ENCODE measurements at places on chromosomes 4 and X. TPM values are rescaled to one million over a fixed set of nuclear protein-coding genes. Genes with fewer than 3 reads are reported as not detected.

DNA sequence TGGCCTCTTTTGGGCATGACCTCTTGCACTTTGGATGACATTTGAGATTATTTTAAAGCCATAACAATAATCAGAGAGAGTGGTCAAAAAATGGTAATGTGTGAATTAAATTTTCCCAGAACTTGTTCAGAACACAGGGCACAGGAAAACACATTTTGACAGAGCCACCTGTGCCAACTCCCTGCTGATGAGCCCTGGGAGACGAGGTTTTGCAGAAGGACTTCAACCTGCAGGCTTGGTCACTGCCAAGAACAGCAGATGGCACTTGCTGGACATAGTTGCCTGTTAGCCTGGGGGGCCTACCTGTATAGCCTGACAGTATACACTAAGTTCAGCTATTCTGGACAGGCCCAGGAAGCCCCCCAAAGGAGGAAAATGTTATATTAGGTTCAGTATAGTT, 277.8 kb upstream of the EMCN start:
- no peak overlapping the region for H3K27ac ChIP-seq
- no peak overlapping the region for H3K4me3 ChIP-seq
- H3K36me3 ChIP-seq = no peaks in the 10 kb centered on the region
- H3K4me1 ChIP-seq = no peaks in the 10 kb centered on the region
- H3K27me3 ChIP-seq = no peaks in the 10 kb centered on the region

- no peaks in the 10 kb centered on the region for H3K36me3 ChIP-seq
- no peaks in the 10 kb centered on the region for H3K27me3 ChIP-seq
- no peaks in the 10 kb centered on the region for H3K4me1 ChIP-seq
- no peak for DNase-seq
Measured at GRCh38 chrX:111170017-111170416, 74.0 kb downstream of the PAK3 start.

- no peak overlapping the region for H3K4me3 ChIP-seq
- no peaks in the 10 kb centered on the region for H3K36me3 ChIP-seq
- DNase-seq = no peak
- no peak overlapping the region for H3K27ac ChIP-seq
- H3K27me3 ChIP-seq = no peaks in the 10 kb centered on the region
Measured at GRCh38 chr4:143296397-143297067, 40.1 kb upstream of the GAB1 start.

- H3K4me3 ChIP-seq = no peak overlapping the region
- H3K27ac ChIP-seq = peak overlapping the region; percentile 27
- no peaks in the 10 kb centered on the region for H3K27me3 ChIP-seq
- H3K4me1 ChIP-seq = no peaks in the 10 kb centered on the region
Measured at GRCh38 chr4:47071901-47072341, 40.6 kb downstream of the GABRB1 start.

DNA sequence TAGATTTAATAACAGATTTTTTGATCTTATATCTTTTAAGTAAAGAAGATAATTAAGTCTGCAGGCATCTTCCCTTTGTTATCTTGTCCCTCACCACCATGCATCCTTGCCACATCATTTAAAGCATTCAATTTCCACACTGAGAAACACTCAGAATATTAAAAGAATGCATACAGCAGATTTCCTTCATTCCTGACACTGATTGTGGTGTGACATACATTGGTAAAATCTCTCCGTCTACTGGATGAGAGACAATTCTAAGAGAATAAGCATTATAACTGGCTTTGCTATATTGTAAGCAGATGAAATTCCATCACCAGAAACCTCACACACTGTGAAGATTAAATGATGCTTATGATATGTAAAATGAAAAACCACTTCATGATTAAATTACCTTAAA, 97.4 kb upstream of the TRPC5OS start:
- no peak for DNase-seq
- H3K27me3 ChIP-seq = no peaks in the 10 kb centered on the region
- no peaks in the 10 kb centered on the region for H3K4me1 ChIP-seq
- no peaks in the 10 kb centered on the region for H3K36me3 ChIP-seq
- H3K4me3 ChIP-seq = no peak overlapping the region
- H3K27ac ChIP-seq = no peak overlapping the region

GRCh38 chr4:34731070-34731469, 1513.2 kb downstream of the ARAP2 start:
- H3K27ac ChIP-seq = no peak overlapping the region
- no peaks in the 10 kb centered on the region for H3K27me3 ChIP-seq
- no peaks in the 10 kb centered on the region for H3K36me3 ChIP-seq
- H3K4me3 ChIP-seq = no peak overlapping the region
- peaks cover 6% of the 10 kb centered on the region for H3K4me1 ChIP-seq
- no peak for DNase-seq

DNA sequence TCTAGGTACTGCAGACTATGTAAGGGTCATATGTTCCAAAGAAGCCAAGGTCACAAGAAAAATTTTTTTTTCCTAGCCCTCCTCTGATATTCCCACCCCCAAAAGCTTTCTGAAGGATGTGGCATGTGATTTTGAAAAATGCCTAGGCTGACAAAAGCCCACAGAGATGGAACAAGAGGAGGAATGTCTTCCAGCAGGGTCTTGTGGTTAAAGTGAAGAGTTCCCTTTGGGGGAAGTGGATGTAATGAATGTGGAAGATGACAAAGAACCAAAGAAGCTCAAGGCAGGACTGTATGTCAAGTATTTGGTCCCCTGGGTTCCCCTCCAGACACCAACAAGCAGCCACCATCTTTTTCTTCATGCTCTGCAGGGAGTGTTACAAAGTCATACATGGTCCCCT, 268.8 kb downstream of the BCOR start:
- H3K36me3 ChIP-seq = no peaks in the 10 kb centered on the region
- H3K27me3 ChIP-seq = no peaks in the 10 kb centered on the region
- H3K27ac ChIP-seq = no peak overlapping the region
- DNase-seq = no peak
- no peaks in the 10 kb centered on the region for H3K4me1 ChIP-seq
- no peak overlapping the region for H3K4me3 ChIP-seq

DNA sequence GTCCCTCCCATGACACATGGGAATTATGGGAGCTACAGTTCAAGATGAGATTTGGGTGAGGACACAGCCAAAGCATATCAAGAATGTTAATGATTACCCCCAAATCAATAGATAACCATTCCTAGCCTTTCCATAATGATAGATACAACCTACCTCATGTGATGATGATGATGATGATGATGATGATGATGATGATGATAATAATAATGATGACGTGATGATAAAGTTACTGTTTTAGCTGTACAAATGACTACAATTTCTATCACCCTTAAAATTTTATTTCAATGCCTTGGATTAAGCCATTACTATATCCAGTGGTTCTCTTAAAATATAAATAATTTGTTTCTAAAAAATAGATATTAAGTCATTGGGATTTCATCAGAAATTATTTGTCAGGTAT, 55.2 kb upstream of the NLGN4X start:
- DNase-seq = no peak
- H3K4me3 ChIP-seq = no peak overlapping the region
- H3K27me3 ChIP-seq = 0 out of 2 replicates have a peak, but pooled peaks cover 5% of the 10 kb centered on the region
- H3K4me1 ChIP-seq = no peaks in the 10 kb centered on the region
- no peaks in the 10 kb centered on the region for H3K36me3 ChIP-seq

- H3K4me3 ChIP-seq = no peak overlapping the region
- DNase-seq = no peak
- H3K27me3 ChIP-seq = no peaks in the 10 kb centered on the region
- H3K36me3 ChIP-seq = no peaks in the 10 kb centered on the region
- H3K27ac ChIP-seq = no peak overlapping the region
Measured at GRCh38 chr4:7491915-7492314, 57.2 kb upstream of the PSAPL1 start.

- H3K36me3 ChIP-seq = no peaks in the 10 kb centered on the region
- no peak for DNase-seq
- H3K27ac ChIP-seq = no peak overlapping the region
- no peaks in the 10 kb centered on the region for H3K27me3 ChIP-seq
- no peaks in the 10 kb centered on the region for H3K4me1 ChIP-seq
Measured at GRCh38 chr4:1862961-1863296, 7.0 kb upstream of the LETM1 start.

DNA sequence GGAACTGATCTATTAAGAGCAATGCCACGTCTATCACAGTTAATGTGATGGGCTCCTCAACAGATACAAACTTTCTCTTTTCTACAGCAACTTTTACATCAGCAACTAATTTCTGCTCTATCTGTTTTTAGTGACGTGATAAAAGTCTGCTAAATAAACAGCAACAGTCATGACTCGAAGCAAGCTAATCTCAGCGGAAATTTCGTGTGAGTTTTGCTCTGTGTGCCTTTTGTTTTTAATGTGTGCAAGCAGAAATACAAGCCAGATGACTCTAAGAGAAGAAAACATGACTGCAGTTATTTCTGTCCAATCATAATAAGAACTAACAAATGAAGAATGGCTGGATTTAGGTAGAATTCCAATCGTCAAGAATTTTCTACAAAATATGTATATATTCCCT, 214.3 kb downstream of the LDB2 start:
- no peaks in the 10 kb centered on the region for H3K36me3 ChIP-seq
- H3K27ac ChIP-seq = no peak overlapping the region
- H3K4me3 ChIP-seq = no peak overlapping the region

DNA sequence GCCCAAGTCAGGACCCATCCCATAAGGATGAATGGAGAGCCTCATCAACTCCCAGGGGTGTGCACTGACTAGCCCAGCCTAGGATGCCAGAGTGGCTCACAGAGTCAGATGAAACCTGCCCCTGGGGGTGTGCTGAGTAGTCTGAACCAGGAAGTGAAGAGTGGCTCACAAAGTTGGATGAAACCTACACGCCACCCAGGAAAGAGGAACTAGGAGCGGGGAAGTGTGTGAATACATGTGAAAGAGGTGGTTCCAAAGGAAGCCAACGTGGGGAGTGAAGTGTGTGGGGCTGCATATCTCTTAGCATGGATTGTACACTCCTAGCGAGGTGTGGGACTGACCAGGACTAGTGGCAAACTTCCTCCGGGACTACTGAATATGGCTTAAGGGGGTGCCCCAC, 902.1 kb upstream of the NDST4 start:
- peak overlapping the region; percentile 69 for H3K27ac ChIP-seq
- H3K4me3 ChIP-seq = no peak overlapping the region
- peaks cover 10% of the 10 kb centered on the region for H3K4me1 ChIP-seq
- DNase-seq = no peak

DNA sequence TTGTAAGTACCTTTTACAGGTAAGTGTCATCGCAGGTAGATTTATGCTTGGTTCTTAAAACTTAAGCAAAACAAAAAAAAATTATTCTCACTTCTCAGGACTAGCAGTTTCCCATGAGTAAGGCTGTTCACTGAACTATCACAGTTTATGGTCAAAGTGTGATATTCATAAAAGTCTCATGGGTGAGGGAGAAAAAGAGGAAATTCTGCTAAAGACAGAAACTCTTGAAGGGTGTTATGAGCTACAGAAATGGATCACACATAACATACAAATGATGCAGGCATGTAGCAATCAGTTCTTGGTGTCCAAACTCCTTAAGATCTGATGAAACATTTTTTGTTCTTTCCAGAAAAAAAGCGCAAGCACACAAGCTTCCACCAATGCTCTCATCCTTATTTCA, 8.5 kb downstream of the RAB9A start:
- H3K4me3 ChIP-seq = no peak overlapping the region
- no peak overlapping the region for H3K27ac ChIP-seq

DNA sequence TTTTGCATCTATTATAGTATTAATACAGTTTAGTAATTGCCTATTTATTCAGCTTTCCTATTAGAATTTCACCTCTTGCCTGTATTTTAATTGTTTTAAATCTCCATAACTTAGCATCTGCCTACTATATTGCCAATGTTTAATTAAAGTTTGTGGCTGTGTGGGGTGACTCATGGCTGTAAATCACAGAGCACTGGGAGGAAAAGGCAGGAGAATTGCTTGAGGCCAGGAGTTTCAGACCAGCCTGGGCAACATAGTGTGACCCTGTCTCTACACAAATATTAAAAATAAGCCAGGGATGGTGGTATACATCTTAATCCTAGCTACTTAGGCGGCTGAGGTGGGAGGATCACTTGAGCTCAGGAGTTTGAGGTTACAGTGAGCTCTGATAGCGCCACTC, 14.5 kb upstream of the CCSER1 start:
- H3K36me3 ChIP-seq = no peaks in the 10 kb centered on the region
- no peaks in the 10 kb centered on the region for H3K4me1 ChIP-seq
- no peaks in the 10 kb centered on the region for H3K27me3 ChIP-seq

DNA sequence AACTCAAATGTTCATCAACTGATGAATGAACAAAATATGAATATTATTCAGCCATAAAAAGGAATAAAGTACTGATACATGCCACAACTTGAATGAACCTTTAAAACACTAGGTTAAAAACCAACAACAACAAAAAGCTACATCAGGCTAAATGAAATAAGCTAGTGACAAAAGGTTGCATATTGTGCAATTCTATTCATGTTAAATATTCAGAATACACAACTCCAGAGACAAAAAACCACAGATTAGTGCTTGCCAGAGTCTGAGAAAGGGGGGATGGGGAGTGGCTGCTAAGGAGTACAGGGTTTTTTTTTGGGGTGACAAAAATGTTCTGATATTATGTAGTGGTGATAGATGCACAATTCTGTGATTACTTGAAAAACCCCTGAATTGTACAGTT, 58.5 kb downstream of the HAUS3 start:
- no peaks in the 10 kb centered on the region for H3K27me3 ChIP-seq
- H3K4me3 ChIP-seq = no peak overlapping the region
- H3K4me1 ChIP-seq = no peaks in the 10 kb centered on the region
- no peak for DNase-seq
- no peak overlapping the region for H3K27ac ChIP-seq
- H3K36me3 ChIP-seq = no peaks in the 10 kb centered on the region

GRCh38 chr4:40303751-40304150, 31.4 kb upstream of the CHRNA9 start:
- no peaks in the 10 kb centered on the region for H3K36me3 ChIP-seq
- H3K27ac ChIP-seq = no peak overlapping the region
- no peak overlapping the region for H3K4me3 ChIP-seq
- no peaks in the 10 kb centered on the region for H3K27me3 ChIP-seq

GRCh38 chr4:52704661-52705060, 45.6 kb upstream of the USP46 start:
- no peaks in the 10 kb centered on the region for H3K36me3 ChIP-seq
- no peak overlapping the region for H3K27ac ChIP-seq
- H3K27me3 ChIP-seq = no peaks in the 10 kb centered on the region
- no peaks in the 10 kb centered on the region for H3K4me1 ChIP-seq
- DNase-seq = no peak
- H3K4me3 ChIP-seq = no peak overlapping the region

PRDM5 gene
- 0.85 TPM for total RNA-seq

SMARCAD1 gene
- 17.1 TPM for total RNA-seq

GPM6B gene
- not detected for total RNA-seq

TBC1D8B gene
- total RNA-seq = 5.3 TPM

FDCSP gene
- total RNA-seq = not detected

GCNA gene
- total RNA-seq = 1.4 TPM

XAGE5 gene
- total RNA-seq = not detected

AKAP17A gene
- total RNA-seq = 28.3 TPM
